Activated CD8-positive, alpha-beta memory T cell treated with anti-CD3 and anti-CD28 coated beads for 48 hours (primary cell): ENCODE measurements at places on chromosomes 1 and 21.

GRCh38 chr1:192010406-192010805 is 147.9 kb upstream of the RGS18 start:
- no peak for DNase-seq

- DNase-seq, result no peak
These were observed 3.8 kb downstream of the PTAFR start for GRCh38 chr1:28172713-28173150.

GRCh38 chr1:19365721-19366120 is 53.6 kb downstream of the SLC66A1 start:
- DNase-seq, result no peak

DNA sequence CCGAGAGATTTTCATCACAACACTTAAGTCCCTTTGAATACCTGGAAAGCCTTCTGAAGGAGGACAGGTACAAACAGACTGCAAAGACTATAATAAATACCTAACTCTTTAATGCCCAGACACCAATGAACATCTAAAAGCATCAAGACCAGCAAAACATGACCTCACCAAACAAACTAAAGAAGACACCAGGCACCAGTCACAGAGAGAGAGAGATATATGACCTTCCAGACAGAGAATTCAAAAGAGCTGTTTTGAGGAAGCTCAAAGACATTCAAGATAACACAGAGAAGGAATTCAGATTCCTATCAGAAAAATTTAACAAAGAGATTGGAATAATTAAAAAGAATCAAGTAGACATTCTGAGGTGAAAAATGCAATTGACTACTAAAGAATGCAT is 50.6 kb upstream of the ACADM start:
- DNase-seq, result no peak

DNA sequence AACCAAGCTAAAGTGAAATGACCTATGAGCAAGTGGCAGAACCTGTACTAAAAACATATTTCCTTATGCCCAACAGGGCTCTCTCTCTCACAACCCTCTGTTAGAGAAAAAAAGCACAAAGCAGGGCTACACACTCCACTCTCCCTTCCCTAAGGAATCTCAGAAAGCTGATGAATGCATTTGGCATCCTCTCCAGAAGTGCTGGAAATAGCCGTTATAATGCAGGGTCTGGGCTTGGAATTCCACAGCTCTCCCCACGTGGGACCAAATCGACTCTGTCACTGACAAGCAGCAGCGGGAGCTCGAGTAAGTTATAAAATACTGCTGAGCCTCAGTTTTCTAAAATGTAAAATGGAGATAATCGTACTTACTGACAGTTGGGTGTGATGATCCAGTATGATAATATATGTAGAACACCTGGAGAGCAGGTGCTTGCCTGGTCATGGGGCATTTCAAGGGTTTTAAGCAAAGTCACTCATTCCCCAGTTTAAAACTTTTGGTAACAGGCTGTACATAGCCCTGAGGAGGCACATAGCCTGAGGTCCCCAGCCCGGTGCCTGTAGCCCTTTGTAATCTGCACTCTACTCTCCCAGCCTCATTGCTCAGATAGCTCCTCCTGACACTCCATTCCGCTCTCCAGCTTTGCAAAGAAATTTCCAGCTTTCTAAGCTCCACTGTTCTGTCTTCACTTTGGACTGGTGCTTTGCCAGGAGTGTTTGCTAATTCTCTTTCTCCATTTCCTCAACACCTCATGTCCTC is 175.6 kb upstream of the DAB1 start:
- DNase-seq, result no peak

GRCh38 chr1:204408074-204408507 is 3.5 kb downstream of the PPP1R15B start:
- no peak for DNase-seq

- no peak for DNase-seq
These were observed 20.3 kb upstream of the BMP8B start for GRCh38 chr1:39808784-39809517.

DNA sequence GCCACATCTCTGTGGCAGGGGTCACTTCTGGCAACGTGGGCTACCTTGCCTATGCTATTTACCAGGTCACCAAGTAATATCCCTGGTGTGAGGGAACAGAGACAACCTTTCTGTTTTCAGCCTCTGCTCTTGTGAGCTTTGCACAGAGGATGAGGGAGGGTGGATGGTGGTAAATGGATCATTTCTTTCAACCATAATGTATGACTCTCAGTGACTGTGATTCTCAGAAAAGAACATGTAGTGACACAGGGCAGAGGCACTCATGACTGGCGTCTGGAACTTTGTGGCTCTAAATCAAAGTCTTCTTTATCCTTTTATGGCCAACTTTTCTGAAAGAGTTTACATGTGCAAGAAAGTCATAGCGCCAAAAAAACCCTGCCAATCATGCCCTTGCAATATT is 153.5 kb upstream of the USP24 start:
- no peak for DNase-seq

GRCh38 chr1:156053768-156054499 is at the start of gene UBQLN4:
Gene UBQLN4 (minus strand): TSS chr1:156053798. CDS start chr1:156053701, 97 bp downstream.
- peak; percentile 64 for DNase-seq

DNA sequence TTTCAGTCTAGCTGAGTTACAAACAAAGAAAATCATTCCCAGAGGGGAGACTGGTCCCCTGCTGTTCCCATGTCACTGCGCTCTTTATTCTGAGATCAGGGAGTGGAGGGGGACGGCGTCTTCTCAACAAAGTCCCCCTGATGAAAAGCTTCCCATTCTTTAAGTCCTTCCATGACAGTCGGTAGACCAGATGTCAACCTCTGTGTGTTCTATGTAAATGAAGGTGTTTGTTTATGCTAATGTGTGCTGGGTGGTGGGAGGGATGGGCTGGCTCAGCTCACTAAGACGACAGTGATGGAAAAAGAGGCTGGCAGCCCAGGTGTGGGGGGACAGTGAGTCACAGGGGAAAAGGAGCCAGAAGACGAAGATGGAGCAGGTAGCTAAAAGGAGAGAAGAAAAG is 148.2 kb upstream of the KLHDC7A start:
- DNase-seq, result no peak

DNA sequence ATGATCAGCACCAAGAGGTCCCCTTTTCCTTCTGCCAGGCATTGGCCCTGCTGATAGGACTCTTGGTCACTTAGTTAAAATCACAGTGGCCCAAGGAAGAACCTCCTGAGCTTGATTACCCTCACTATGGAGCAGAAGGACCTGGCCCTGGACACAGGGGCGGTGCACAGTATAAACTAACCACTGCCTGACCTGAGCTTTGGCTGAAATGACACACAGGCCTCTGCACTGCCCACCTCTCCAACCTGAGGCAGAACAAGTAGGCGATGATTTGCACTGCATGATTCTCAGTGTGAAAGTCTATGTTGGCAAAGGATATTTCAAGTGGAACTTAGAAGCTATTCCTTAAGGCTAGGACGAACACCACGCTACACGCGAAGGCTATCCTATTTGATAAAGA is 48.5 kb downstream of the CAPN2 start:
- DNase-seq, result no peak

- no peak for DNase-seq
These were observed 1.7 kb downstream of the PTGFR start for GRCh38 chr1:78492386-78492950.

DNA sequence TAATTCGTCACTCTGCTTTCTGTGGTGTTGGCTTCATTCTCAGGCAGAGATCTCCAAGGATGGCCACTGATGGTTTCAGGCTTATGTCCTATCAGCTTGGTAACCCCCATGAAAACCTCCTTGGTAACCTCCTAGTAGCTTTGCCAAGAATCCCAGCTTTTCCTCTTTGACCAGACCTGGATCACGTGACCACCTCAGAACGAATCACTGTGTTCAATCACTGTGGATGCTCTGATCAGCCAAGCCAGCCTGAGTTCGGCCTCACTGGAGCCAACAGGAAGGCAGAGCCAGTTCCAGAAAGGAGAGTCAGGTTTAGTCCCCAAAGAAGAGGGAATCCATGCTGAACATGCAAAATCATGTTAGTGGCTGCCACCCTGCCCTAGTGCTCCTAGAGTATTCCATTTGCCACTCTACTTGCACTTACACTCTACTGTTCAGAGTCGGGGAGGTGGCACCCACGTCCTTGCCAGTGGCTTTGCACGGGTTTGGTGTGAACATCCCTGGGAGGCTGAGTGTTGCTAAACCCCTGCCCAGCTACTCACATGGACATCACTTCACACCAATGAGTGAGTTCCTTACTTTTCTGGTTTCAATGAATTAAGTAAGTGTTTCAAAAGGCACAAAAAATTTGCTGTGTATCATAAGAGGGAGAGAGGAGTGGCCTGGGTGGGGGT is 33.5 kb upstream of the SSBP3 start:
- no peak for DNase-seq

GRCh38 chr1:13664451-13664850 is 35.5 kb upstream of the PRDM2 start:
- DNase-seq, result no peak

DNA sequence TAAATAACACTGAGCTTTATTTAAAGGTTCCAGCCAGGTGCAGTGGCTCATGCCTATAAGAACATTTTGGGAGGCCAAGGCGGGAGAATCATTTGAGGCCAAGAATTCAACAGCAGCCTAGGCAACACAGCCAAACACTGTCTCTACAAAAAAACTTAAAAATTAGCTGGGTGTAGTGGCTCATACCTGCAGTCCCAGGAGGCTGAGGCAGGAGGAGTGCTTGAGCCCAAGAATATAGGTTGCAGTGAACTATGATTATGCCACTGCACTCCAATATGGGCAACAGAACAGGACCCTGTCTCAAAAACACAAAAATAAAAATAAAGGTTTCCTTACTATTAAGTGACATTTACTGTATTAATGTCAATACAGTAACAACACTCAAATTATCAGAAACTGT is 2.1 kb downstream of the TAF12 start:
- DNase-seq, result no peak

DNA sequence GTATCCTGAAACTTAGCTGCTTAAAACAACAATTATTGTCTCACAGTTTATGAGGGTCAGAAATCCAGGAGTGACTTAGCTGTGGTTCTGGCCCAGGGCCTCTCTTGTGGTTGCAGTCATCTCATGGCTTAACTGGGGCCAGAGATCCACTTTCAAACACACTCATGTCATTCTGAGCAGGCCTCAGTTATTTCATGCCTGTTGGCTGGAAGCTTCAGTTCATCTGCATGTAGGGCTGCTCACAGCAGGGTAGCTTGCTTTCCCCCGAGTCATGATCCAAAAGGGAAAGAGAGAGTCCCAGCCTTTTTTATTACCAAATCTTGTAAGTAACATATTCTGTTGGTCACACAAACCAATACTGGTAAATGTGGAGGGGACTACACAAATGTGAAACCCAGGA is 96.6 kb upstream of the B3GALT2 start:
- no peak for DNase-seq

- no peak for DNase-seq
These were observed 15.8 kb upstream of the PLA2G2C start for GRCh38 chr1:20202166-20202565.

DNA sequence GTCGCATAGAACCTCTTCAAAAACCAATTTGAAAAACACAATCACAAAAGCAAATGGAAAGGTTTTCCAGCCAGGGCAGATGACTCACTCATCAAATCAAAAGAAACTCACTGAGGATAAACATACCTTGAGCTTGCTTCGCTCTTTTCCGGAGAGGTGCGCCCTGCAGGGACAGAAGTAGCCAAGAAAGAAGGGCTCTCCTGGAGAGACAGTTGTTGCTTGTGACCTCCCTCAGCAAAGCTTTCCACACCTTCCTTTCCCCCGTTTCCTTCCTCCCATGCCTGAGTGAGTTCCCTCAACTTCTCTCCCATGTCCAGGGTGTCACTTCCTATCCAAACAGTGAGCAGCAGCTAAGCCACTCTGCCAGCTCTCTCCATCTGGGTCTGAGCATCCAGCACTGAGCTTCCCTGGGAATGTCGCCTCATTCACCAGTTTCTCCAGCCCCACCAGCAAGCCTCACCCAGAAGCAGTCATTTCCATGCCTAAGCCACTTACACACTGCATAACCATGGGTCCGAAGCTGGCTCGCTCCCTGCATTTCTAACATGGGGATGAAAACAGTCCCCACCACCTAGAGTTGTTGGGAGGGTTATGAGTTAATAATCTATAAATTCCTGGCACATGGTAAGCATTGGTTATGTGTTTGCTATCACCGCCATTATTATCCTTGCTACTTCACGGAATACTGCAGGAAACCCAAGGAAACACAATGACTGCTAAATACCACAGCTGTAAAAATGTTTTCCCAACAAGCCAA is 75.0 kb downstream of the PTPN14 start:
- no peak for DNase-seq

DNA sequence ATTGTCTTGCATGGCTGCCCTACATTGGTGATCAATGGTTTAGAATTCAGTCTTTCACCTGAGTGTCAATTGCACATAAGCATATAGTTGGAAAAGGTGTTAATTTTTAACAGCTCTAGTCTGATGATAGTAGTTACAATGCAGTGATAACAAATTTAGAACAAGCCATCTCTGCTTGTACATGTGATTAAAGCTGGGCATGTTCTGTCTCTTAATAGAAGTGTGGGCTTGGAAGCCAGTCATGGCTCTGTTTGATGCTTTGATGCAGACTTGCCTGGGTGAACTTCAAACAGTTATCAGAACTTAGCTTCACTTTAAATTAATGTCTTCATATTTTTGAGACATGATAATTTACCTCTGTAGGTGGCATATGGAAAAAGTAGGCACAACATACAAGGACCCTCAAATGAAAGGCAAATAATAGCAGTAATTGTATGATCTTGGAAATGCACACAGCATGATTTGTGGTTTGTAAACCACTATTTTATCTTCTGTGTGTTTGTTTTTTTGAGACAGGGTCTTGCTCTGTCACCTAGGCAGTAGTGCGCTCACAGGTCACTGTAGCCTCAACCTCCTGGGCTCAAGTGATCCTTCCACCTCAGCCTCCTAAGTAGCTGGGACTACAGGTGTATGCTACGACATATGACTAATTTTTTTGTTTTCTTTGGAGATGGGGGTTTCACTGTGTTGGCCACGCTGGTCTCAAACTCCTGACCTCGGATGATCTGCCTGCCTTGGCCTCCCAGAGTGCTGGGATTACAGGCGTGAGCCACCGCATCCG is 3.8 kb downstream of the DDI2 start:
- no peak for DNase-seq

- DNase-seq, result no peak
These were observed 132.8 kb downstream of the GLIS1 start for GRCh38 chr1:53606197-53606596.

DNA sequence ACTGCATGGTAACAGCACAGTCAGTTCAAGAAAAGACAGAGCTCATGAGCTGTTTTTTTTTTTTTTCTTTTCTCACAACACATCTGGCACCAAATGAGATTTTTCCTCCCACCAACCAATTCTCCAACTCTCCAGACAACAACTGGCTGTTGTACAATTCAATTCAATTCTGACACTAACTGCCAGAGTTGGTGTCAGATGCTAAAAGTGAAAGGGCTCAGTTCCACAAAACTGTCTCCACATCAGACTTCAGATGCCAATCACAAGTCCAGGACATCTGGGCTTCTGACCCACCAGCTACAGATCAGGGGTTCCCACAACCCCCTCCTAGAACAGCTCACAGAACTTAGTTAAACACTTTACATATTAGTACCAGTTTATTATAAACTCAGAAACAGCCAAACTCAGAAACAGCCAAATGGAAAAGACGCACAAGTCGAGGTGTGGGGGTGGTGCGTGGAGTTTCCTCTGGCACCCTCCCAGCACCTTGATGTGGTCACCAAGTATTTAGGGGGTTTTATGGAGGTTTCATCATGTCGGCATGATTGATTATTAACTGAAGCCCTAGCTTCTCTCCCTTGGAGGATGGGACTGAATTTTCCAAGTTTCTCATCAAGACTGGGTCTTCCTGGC is 39.2 kb upstream of the LRRC8D start:
- peak; percentile 40 for DNase-seq
